Hematopoietic multipotent progenitor cell treated with erythropoietin and hydrocortisone succinate and interleukin-3 and kit ligand, for 4 days (in vitro differentiated cells): ENCODE measurements at places on chromosomes 7 and 10.
A peak's percentile ranks its signal among the peaks of the same experiment; 100 is the strongest.

- peak; percentile 71 for DNase-seq
These were observed 1.9 kb downstream of the DLX5 start for GRCh38 chr7:97022491-97023306.

GRCh38 chr10:5547931-5548660 is 23.3 kb downstream of the CALML3 start:
- peak; percentile 66 for DNase-seq

DNA sequence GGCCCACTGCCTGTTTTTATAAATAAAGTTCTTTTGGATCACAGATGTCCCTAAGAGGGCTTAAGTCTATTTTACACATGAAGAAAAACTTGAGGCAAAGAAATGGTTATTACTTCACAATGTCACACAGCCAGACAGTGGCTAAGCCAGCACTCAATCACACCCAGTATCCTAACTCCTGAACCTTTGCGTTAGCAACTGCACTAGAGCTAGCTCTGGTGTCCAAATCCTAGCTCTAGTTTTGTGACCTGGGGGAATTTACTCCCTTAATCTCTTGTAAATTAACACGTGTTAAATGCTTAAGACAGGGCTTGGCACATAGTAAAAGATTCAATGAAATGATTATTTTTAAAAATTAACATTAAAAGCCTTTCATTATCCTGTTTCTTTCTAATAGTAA is 49.0 kb upstream of the TPK1 start:
- DNase-seq, result no peak

- DNase-seq, result no peak
These were observed 713.1 kb downstream of the DNAJB9 start for GRCh38 chr7:109282726-109283125.

DNA sequence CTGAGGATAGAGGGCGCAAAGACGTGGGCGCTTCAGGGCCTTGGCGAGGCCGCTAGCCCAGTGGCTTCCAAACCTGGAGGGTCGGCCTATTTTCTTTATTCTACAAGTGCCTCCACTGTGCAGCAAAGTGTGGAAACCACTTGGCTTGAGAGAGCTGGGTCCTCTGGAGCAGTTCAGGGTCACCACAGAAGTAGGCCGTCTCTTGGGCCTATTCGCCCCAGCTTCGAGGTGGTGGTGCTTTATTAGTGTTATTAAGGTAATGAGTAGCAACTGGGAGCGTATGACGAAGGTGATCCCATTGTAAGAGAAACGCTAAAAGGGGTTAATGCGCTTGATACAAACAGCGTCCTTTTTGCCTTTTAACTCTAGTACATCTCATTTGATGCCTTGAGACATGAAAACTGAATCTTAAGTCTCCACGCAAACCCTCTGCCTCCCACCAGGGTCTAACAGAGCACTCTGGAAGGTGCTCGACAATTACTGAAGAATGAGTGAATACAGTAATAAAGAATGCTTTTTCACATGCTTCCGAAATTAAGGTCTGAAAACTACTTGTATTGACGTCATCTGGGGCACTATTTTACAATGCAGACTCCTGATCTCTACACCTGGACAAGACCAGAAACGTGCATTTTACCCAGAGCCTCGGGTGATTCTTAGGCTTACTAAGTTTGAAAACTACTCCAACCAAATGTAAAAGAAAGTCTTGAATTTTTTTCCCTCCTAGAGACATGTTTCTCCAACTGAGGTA is 647 bp upstream of the GSAP start:
- peak; percentile 40 for DNase-seq

- no peak for DNase-seq
These were observed 659.4 kb downstream of the MAGI2 start for GRCh38 chr7:78794101-78794500.
